ENCODE measurements at places on chromosomes 1 and 21.

DNA sequence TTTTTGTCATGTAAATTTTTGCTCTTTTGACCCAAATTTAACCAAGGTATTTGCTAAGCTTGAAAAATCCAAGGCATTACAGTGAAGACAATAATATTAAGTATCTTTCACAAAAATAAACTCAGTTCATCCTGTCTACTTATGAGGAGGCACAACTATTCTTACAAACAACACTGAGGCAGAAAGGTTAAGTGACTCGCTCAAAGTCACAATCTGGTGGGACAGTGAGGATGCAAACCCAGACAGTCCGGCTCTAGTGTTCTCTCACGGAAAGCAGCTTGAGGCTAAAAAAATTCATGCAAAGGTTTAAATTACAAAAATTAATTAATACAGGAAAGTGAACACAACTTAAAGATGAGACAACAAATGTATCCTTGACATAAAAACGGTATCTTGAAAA is 125.3 kb downstream of the SIPA1L2 start:
- DNase-seq: no peak

- DNase-seq: no peak
Measured at GRCh38 chr1:111938123-111938522, 51.3 kb downstream of the KCND3 start.

GRCh38 chr1:24822887-24823286 is 77.6 kb downstream of the CLIC4 start:
- DNase-seq: no peak

DNA sequence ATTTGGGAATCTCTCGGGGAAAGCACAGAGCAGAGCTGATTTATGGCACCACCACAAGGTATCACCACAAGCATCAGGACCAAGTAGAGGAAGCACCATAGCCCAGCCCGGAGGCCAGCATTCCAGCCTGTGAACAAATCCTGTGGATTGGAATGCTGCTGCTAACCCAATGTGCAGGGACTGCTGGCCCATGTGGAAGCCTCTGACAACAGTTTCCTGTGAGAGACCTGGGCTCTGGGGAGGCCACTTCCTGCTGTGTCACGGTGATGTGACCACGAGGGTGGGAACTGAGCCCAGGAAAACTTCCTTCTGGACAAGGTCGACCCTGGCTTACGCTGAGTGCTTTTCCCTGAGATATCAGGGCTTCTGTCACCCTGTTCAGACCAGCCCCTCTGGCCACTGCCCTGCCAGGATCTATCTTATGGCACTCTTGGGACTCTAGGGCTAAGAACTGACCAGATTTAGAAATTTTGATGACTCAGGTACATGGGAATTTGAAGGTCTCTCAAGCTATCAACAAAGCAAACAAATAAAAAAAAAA is 88.3 kb upstream of the NGF start:
- no peak for DNase-seq

- DNase-seq: no peak
Measured at GRCh38 chr1:25485536-25486411, 55.1 kb downstream of the MACO1 start.

- DNase-seq: no peak
Measured at GRCh38 chr1:212225871-212226302, 59.3 kb upstream of the PPP2R5A start.

- DNase-seq: no peak
Measured at GRCh38 chr1:19311503-19311930, 427 bp downstream of the AKR7A2 start.

GRCh38 chr1:51734896-51735745 is 118.2 kb downstream of the OSBPL9 start:
- no peak for DNase-seq

- DNase-seq: no peak
Measured at GRCh38 chr1:184487531-184488193, 100.8 kb downstream of the C1orf21 start.

GRCh38 chr1:214066190-214066589 is 78.4 kb downstream of the PROX1 start:
- no peak for DNase-seq

DNA sequence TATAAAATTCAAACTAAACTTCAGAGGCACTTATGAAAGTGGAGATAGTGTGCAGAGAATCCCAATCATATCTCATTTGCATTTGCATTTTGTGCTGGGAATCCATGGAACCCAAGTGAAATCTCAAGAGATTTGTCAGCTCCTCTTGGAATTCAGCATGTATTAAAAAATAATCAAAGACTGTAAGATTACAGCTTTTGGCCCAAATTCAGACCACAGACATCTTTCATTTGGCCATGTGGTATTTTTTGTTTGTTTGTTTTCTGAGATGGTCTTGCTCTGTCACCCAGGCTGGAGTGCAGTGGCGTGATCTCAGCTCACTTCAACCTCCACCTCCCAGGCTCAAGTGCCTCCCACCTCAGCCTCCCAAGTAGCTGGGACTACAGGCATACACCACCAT is 3.8 kb upstream of the CACYBP start:
- DNase-seq: no peak

DNA sequence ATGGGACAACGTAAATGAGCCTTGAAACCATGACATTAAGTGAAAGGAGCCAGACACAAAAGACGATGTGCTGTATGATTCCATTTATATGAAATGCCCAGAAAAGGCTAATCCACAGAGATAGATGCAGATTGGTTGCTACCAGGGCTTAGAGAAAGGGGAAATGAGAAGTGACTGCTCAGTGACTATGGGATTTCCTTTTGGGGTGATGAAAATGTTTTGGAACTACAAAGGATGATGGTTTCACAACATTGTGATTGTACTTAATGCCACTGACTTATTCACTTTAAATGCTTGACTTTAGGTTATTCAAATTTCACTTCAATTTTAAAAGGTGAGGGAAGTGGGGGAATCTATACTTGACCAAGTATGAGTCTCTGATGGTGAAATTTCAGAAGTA is 414.3 kb downstream of the SETD4 start:
- no peak for DNase-seq

DNA sequence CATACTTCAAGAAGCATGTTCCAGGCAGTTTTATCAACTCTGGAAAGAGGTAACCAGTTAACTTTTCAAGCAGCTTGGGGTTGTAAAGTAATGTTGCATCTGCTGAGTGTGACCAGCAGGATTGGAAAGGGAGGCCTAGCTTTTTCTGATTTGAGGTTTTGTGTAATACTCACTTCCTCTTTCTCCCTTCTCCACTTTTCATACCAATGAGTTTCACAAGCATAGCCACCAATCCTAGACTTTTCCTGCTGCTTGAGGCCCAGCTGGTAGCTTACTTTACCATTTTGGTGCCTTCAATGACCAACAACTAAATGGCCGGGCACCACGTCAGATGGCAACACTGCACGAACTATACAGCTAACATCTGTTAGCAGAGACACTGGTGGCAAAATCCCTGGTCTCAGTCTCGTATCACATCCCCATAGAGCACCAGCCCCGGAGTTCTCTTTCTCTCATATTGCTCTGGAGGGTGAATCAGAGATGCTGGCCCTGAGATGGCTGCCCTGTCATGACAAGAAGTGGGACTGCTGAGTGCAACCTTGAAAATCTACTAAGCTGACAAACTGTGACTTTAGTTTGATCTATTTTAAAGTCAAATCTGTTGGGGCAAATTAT is 14.8 kb upstream of the GPR88 start:
- DNase-seq: no peak

GRCh38 chr1:23394684-23395083 is 25.0 kb upstream of the ZNF436 start:
- DNase-seq: no peak

- no peak for DNase-seq
Measured at GRCh38 chr1:204139088-204139487, 12.8 kb downstream of the ETNK2 start.

DNA sequence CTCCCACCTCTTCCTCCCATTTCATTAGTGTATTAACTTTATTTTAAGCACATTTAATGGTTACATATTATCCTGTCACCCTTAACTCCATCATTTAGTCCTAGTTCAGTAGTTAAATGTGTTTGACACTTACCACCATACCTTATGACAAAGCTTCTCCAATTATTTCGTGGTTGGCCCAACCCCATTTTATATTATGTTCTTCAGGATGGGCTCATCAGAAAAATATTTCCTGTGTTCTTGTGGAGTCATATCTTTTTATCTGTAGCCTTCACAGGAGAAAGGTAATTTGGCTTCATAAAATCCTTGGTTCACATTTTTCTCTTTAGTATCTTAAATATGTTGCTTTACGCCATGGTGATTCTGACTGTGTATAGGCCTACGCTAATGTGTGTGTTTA is 142.3 kb upstream of the COL6A1 start:
- DNase-seq: no peak

GRCh38 chr1:177172272-177172671 is 1.5 kb downstream of the BRINP2 start:
- DNase-seq: no peak

DNA sequence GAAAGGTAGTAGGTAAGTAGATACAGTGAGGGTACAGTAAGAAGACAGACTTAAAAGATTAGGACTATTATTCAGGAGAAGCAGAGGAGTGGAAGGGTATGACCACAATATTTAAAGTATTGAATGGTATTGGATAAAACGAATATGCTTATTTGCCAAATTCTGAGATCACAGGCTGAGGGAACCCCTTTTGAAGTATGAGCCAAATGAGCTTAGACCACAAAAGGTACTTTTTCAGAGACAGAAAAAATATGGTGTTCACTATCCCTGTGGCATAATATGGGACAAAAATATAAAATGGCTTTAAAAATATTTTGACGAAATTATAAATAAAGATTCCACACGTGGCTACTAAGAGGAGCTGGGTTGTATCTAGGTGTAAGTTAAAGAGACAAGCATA is 880 bp upstream of the MTF2 start:
- no peak for DNase-seq

DNA sequence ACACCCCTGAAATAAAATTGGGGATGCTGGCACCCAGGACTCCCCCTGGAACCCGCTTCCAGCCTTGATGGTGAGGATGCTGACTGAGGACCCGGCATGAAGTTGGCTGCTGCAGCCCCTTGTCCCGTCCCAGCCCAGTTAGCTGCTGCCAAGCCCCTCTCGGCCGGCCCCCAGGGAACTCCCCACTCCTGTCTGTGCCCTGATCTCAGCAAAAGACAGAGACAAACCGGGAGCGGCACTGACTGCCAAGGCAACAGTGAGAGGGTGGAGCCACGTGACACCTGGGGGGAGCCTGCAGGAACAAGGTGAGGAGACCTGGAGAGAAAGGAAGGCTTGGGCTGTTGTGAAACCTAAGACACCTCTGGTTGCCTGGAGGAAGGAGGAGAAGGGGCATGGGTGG is 24.7 kb downstream of the CASZ1 start:
- DNase-seq: no peak

DNA sequence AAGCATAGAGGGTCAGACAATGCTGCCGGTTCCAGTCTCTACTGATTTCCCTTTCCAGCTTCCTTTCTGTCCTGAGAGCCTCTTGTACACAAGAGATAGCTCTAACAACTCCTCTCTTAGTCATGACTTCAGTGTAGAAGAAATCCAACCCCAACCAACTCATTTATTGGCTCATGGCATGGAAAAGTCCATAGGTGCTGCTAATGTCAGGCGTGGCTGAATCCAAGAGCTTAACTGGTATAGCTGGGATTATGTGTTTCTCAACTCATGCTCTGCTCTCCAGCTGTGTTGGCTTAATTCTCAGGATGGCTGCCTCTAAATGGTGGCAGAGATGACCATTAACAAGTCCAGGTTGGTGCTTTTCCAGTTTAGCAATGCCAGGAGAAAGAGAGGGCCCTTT is 12.4 kb upstream of the THRAP3 start:
- DNase-seq: no peak

DNA sequence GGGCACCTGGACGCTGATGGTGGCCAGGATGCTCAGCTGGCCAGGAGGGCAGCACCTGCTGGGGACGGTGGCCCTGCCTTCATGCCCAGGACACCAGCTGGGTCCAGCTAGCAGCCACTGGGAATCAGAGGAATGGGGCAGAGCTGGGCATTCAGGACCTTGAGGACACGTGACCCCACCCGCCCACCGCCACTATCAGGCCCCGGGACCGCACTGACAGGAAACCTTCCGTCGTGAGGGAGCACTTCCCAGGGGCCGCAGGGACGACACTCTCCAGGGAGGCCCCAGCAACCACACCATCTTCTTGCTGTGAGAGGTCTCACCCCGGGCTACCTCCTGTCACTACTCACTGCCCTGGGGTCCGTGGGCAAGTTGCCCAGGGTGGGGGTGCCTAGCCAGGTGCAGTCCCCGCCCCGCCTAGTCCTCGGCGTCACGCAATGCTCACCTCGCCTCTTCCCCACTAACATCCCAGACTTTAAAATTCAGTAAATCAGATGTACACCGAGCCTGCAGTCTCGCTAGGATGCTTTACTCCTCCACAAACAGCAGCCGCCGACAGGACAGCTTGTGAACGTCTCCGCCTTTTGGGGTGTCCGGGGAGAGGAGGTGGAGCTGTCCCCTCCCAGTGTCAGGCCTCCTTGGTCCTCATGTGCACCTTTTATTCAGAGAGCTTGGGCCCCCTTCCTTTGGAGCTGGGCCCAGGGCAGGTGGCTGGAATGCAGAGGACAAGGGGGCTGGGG is 4.9 kb downstream of the VWA1 start:
- no peak for DNase-seq

- no peak for DNase-seq
Measured at GRCh38 chr1:94103608-94104007, 17.3 kb downstream of the ABCA4 start.

DNA sequence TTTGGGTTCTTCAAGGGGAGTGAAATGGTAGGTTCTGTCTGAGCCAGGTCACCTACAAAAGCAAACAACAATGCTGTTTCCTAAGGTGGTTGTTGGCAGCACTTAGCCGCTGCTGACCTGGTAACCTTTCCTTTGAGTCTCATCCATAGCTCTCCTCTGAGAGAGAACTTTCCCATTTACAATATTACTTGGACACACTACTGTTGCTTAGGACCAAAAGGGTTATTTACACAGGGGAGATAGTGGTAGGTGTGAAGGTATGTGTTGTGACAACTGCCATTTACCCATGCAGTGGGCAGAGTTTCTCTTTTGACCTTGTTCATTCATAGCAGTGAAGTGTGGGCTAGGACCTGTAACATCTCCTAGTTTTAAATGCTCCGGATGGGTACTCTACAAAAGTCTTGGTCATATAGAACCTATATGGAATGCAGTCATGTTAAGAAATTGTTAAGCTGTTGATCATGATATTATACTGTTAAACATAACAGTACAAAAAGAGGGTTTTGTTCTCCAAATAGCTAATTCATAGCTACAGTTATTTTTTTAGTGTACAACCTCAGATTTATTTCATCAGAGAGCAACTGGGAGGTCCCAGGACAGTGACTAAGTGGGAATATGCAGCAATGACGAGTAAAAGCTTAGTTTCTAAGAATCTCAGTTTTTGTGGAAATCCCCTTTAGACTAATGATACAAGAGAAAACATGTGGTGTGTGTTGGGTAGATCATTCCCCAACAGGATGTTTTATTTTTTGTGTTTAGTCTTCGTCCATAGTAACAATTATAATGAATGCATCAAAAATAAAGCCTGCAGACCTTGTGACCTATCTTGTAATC is 219.7 kb downstream of the NFIA start:
- no peak for DNase-seq

GRCh38 chr21:39406065-39406464 is 39.5 kb downstream of the LCA5L start:
- DNase-seq: no peak

- no peak for DNase-seq
Measured at GRCh38 chr1:57362480-57362879, 61.4 kb downstream of the DAB1 start.
